ENCODE measurements at places on chromosomes 7 and 10.

- no peak for ATAC-seq
These were observed 106.1 kb upstream of the BTBD16 start for GRCh38 chr10:122164815-122165483.

DNA sequence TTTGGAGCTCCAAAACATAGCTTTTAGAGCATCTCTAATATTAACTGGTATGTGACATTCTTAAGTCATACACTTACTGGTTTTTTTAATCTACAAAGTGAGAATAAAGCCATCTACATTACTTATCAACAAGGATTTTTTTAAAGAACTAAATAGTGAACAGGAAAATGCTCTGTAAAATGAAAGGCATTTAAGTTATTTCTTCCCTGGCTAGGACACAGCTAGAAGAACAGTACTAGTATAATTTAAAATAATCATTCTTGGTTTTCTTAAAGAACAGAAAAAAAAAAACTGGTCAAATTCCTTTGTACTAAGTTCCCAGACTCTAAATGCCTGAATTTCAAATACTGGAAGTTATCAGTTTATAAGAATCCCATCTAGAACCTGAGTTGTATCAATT is 139.5 kb downstream of the SRPK2 start:
- no peak for ATAC-seq

GRCh38 chr10:90437452-90437851 is 420.4 kb downstream of the HTR7 start:
- no peak for ATAC-seq

DNA sequence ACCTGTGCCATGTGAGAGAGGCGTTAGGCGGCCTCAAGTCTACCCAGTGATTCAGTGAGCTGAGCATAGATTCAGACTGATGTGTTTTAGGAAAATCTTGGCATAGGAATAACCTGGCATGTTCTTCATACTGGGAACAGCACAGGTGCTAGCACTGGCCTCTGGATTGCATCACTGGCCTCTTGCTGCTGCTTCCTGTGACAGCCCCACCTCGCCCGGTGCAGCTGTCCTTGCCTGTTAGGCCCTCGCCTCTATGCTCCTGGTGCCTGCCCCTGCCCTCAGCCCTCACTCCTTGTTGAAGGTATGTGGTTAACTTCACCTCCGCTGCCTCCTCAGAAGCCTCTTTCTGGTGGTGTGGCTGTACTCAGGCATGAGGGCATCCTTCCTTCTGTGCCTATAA is 46.2 kb downstream of the BLNK start:
- no peak for ATAC-seq

- ATAC-seq, result peak; percentile 63
These were observed 45.6 kb upstream of the SUN1 start for GRCh38 chr7:786472-787255.

DNA sequence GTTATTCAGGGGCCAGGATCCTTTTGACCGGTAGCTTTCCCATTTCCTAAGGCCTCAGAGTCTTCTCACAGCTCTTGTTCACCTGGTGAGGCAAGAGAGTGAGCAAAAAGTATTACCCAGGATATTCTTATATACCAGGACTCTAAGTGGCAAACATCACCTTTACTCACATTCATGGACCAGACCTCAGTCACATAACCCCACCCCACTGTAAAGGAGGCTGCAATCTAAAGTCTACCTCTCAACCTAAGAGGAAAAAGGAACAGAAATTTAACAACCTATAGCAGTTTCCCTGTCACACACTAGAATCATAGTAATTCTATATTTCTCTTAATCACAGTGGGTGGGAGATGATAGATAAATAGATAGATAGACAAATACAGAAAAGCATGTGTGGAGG is 176.0 kb upstream of the PTPRZ1 start:
- no peak for ATAC-seq

- no peak for ATAC-seq
These were observed 60.0 kb downstream of the DLG5 start for GRCh38 chr10:77866598-77866997.

GRCh38 chr10:123241391-123242141 is 87.4 kb downstream of the BUB3 start:
- ATAC-seq, result peak; percentile 93

DNA sequence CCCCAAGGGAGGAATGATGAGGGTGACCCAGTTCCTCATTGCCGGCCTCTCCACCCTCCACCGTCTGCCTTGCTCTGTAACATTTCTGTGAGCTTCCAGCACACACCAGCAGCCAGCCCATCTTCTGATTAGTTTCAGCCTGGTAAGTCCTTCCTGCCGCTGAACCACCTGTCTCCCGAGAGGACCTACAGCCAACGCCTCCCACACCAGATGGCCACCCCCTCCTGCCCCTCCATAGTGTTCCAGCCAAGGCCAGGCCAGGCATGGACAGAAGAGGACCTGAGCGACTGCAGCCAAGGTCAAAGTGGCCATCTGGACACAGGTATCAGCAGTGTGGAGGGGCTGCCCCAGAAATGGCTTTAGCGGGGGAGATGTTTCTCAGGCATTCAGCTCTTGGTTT is 170.7 kb upstream of the CTBP2 start:
- ATAC-seq, result no peak

- ATAC-seq, result no peak
These were observed 1.9 kb downstream of the CLRN3 start for GRCh38 chr10:127890832-127891334.

GRCh38 chr10:119933179-119933578 is 40.6 kb downstream of the SEC23IP start:
- no peak for ATAC-seq

- ATAC-seq, result no peak
These were observed 768.6 kb downstream of the CNTNAP2 start for GRCh38 chr7:146885231-146885630.

DNA sequence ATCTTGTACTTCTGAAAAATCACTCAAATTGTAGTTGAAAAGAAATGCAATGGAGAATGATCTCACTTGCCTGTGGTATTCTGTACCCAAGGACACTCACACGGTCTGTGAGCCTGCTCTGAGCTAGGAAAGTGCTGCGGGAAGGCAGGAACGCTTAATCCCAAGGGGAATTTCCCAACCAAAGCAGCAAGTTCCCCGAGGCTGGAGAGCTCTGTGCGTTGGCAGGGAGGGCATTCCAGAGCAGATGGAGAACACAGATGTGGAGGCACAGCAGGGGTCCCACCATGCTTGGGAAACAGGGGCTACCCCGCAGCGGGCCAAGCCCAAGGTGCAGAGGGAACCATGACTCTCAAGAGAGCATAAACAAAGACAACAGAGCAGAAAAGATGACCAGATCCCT is 13.6 kb downstream of the SVIL start:
- no peak for ATAC-seq

- ATAC-seq, result no peak
These were observed 59.7 kb downstream of the HIP1 start for GRCh38 chr7:75679060-75679459.

GRCh38 chr10:28587970-28588290 is 55.0 kb downstream of the WAC start:
- no peak for ATAC-seq

DNA sequence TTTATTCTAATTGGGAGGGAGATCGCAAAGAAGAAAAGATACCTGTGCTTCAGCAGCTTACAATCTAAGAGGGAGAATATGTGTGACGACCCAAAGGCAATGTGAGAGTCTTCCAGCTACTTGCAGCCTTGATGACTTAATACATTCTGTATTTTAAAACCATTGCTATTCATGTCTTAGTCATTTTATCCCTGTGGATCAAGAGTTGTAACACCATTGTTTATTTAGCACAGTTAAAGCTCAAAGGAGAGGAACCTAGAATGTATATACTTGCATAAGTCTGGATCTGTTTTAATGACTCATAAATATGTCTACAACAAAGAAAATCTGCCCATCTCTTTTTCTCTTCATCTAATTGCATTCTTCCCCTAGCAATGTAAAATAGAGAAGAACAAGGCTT is 117.9 kb upstream of the DLX6 start:
- no peak for ATAC-seq

GRCh38 chr10:117539903-117540639 is 2.5 kb upstream of the EMX2 start:
- no peak for ATAC-seq

DNA sequence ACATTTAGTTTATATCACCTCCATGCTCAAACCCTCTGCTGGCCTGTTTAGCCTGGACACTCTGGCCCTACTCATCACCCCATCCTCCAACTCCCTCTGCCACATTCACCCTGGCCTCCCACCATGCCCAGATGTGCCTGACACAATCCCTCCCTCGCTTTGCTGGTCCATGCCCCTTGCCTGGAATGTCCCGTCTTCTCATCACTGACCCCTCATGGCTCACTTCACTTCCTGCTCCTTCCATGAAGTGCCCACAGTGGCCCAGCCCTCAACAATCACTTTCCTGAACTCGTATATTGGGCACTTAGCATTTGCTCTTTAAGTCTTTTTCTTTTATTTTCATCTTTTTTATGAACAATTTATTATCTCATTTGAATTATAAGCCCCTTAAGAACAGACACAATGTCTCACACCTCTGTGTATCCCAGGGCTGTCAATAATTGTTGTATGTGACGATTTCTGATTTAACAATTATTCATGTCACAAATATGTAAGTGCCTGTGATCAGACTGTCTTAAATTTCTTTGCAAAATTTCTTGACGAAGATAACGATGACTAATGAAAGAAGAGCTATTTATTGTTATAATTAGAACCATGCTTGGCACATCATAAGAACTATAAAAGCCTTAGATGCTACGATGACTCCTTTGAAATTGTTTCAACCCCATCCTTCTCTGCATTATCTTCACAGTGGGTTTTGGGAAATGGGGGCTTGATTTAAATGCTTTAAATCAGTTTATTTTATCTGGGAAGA is 209.9 kb upstream of the YAE1 start:
- ATAC-seq, result no peak

DNA sequence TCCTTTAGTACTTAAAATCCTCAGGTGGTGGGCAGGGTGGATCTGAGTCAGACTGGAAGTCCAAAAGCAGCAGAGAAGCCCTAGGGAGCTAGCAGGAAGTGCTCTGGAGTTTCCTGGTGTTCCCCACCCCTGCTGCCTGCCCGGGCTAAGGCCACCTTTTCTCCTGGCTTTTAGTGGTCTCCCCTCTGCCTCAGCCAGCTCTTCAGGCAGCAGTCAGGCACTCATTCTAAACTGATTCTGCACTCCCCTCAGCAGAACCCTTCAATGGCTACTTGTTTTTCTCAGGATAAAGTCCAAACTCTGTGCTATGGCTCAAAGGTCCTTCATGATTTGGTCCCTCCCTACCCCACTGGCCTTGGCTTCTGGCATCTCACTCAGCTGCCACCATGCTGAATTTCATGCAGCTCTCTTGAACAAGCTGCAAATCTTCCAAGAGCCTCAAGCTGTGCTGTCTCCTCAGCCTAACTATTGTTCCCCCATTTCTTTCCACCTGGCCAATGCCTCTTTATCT is 28.9 kb upstream of the DNMBP start:
- no peak for ATAC-seq

DNA sequence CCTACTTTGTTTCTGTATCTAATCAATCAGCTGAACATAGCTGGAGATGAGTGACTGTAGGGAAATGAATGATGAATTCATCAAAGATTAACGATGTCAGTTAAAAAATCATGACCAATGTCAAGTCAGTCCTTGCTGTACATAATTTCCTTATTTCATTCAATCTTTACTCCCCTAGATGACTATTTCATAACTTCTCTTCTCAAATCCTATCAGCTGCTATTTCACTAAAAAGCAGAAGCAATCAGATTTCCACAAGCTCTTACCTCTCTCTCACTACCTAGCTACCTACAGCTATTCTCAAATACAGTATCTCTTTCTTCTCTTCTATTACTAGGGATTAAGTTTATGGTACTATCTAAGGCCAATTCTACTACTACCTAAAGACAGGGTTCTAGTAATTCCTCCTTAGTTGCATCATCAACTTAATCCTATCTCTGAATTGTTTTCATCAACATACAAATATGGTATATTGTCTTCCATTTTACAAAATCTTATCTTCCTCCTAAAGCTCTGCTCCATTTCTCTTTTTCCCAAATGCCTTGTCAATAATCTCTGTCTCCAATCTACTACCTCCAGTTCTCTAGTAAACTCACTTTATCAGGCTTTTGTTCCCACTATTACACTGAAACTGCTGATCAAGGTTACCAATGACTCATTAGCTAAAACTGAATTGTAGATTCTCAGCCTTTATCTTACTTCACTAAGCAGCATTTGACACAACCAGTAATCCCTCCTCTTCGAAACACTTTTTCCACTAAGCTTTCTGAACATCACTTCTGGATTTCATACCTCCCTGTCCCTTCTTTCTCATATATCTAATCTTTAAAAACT is 28.4 kb downstream of the JMJD1C start:
- ATAC-seq, result no peak

- no peak for ATAC-seq
These were observed 434.9 kb downstream of the ADRA2A start for GRCh38 chr10:111511751-111512150.

- ATAC-seq, result no peak
These were observed 49.8 kb upstream of the SLC35B4 start for GRCh38 chr7:134366481-134366880.

DNA sequence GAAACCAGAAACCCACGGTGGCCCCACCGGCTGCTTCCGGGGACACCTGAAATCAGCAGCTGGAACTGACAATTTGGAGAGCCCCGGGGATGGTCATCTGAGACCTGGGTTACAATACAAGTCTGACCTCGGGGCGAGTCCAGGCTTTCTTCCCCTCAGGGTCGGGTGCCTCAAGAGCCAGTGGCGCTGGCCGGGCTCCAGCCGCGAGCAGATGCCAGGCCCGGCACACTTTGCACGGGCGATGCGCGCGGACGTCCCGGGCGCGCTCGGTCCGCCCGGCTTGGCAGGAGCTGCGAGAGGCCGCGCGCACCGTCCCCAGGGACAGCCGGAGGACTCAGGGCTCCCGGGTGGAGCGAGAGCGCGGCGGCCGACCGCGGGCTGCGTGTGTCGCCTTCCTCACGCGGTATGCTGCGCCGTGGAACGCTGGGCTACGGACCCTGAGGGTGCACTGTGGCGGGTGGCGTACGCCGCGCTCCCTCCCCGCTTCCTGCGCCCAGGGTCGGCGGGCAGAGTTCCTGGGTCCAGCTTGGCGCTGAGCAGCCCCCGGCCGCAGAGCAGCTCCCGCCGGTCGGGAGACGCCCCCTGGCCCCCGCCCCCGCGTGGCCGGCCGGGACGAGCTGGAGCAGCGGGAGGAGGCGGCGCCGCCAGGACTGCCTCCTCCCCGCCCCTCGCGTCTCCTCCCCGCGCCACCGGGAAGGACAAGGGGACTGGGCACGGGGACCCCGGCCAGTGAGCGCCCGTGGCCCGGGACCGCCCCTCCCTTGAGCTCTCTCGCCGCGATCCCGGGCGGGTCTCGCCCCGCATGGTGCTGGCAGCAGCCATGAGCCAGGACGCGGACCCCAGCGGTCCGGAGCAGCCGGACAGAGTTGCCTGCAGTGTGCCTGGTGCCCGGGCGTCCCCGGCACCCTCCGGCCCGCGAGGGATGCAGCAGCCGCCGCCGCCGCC is at the start of gene RBM20:
RBM20 (plus strand) TSS at position 684 of the 945 bp plus-strand sequence; CDS start at position 803, 119 bp downstream.
- peak; percentile 24 for ATAC-seq

DNA sequence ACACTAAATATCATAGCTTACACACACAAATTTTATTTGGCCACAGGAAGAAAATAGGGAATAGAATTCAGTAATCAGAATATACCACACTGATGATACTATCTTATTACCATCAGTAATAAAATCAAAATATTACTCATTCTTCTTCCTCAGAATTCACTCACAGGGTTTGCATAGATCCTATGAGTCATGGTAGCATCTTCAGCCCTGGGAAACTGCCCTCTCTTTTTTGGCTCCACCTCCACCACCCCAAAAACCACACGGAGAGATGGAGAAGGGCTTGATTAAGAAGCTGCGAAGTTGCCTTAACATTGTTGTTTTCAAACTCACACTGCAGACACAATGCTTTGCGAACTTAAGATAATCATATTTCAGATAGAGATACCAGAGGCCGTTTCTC is 154.1 kb upstream of the AHR start:
- peak; percentile 82 for ATAC-seq

GRCh38 chr10:24723386-24723787 is 300 bp downstream of the ARHGAP21 start:
- no peak for ATAC-seq
